ENCODE measurements at places on chromosomes 1 and 21. TPM values are rescaled to one million over a fixed set of nuclear protein-coding genes. Genes with fewer than 3 reads are reported as not detected.

The ECM1 gene
- 5.3 TPM for total RNA-seq

The ANKRD65 gene
- 0.18 TPM for total RNA-seq

The MYOC gene
- total RNA-seq, result not detected

The FAM43B gene
- not detected for total RNA-seq

The CFHR3 gene
- 0.23 TPM for total RNA-seq

The PKLR gene
- total RNA-seq, result not detected

The CD84 gene
- not detected for total RNA-seq

The NHLH1 gene
- total RNA-seq, result not detected

The LCE7A gene
- not detected for total RNA-seq

The NGF gene
- 0.60 TPM for total RNA-seq

The RERE gene
- 60.9 TPM for total RNA-seq

The HTR6 gene
- total RNA-seq, result not detected

The MYBPH gene
- total RNA-seq, result 0.30 TPM

The CDC20 gene
- 3.9 TPM for total RNA-seq

The TSTD1 gene
- 17.8 TPM for total RNA-seq

The SPATA45 gene
- not detected for total RNA-seq

The RWDD3 gene
- 11.6 TPM for total RNA-seq

The TEX38 gene
- not detected for total RNA-seq

The SMIM1 gene
- total RNA-seq, result 1.2 TPM

The RCSD1 gene
- not detected for total RNA-seq

The APP gene
- 1,315 TPM for total RNA-seq

The CD1D gene
- 3.0 TPM for total RNA-seq

The VANGL2 gene
- total RNA-seq, result under 0.01 TPM

The TMEM51 gene
- total RNA-seq, result 8.6 TPM

The TFF1 gene
- total RNA-seq, result not detected

The MATN1 gene
- under 0.01 TPM for total RNA-seq

The PADI2 gene
- total RNA-seq, result not detected

The NMNAT2 gene
- total RNA-seq, result 11.3 TPM

The ROR1 gene
- 9.1 TPM for total RNA-seq

The CA6 gene
- not detected for total RNA-seq

The ZSWIM5 gene
- total RNA-seq, result under 0.01 TPM

The HSPB7 gene
- total RNA-seq, result 5.9 TPM

The INKA2 gene
- total RNA-seq, result 1.2 TPM

The ICOSLG gene
- total RNA-seq, result 0.46 TPM

The RIPK4 gene
- 0.28 TPM for total RNA-seq

The AIRE gene
- under 0.01 TPM for total RNA-seq

The AIM2 gene
- total RNA-seq, result 0.46 TPM

The KCNQ4 gene
- total RNA-seq, result not detected

The HPCAL4 gene
- total RNA-seq, result not detected

The CYP2J2 gene
- total RNA-seq, result 0.32 TPM

The C1orf21 gene
- 28.5 TPM for total RNA-seq

The PLA2G4A gene
- total RNA-seq, result 9.2 TPM

The OPTC gene
- total RNA-seq, result not detected

The PUM1 gene
- 76.7 TPM for total RNA-seq

The LPAR3 gene
- 1.5 TPM for total RNA-seq

The SYT14 gene
- total RNA-seq, result 0.89 TPM

The POGZ gene
- 35.8 TPM for total RNA-seq

The IVNS1ABP gene
- 97.5 TPM for total RNA-seq
